ENCODE measurements at places on chromosomes 11 and 22.

GRCh38 chr11:134531327-134532130 is 119.5 kb upstream of the B3GAT1 start:
- DNase-seq = no peak

DNA sequence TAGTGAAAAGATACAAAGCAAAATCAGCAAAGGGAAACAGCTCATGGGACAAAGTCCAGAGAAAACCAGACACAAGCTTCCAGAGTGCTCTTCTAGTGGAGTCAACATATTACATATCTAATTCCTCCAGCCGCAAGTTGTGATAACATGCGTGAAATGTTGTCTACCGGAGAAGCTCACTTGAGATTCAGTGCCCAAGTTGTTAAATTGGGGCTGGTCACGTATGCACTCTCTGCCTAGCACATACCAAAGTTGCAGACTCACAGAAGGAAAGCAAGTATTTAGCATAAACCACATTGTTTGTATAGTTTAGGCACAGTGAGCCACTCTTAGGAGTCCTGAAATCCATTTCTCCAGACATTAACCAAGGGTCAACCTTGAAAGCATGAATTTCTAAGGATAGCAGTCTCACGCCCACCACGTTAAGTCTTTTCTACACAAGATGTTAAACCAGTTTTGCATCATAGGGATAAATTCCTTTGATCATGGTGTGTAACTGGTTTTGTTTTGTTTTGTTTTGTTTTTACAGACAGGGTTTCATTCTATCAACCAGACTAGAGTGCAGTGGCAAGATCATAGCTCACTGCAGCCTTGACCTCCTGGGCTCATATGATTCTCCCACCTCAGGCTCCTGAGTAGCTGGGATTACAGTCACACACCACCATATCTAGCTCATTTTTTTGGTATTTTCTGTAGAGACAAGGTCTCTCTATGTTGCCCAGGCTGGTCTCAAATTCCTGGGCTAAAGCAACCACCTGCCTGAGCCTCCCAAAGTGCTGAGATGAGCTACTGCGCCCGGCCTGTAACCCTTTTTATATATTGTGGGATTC is 39.5 kb upstream of the EP300 start:
- no peak for DNase-seq

- no peak for DNase-seq
Observed at GRCh38 chr22:26762503-26763472, 105.4 kb downstream of the MIAT start.

DNA sequence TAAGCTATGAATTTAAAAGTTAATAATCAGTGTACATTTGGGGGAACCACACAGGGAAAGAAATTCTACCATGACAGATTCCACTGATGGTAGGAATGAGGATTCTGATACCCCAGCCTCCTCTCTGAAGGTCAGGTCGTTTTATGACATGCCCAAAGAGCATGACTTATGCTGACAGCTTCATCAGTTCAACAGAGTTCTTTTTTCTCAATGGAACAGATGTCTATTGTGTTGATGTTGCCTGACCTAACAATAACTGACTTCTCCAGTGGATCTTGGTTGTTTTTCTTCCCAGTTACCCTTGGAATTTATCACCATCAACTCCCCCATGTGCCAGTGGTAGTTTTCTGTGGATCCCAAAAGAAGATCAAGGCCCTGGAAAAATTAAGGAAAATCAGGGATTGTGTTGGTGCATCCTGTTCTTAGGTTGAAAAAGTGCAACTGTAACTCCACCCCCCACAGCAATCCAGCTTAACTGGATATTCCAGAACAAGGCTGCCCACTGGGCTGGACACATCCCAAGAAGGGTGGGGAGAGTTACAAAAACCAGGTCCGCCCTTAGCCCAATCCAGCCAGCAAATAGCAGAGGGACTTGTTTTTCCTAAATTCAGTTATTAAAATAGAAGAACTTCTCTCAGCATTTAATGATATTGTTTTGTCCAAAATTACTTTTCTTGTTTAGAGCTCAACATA is 31.5 kb upstream of the CAT start:
- DNase-seq = no peak

DNA sequence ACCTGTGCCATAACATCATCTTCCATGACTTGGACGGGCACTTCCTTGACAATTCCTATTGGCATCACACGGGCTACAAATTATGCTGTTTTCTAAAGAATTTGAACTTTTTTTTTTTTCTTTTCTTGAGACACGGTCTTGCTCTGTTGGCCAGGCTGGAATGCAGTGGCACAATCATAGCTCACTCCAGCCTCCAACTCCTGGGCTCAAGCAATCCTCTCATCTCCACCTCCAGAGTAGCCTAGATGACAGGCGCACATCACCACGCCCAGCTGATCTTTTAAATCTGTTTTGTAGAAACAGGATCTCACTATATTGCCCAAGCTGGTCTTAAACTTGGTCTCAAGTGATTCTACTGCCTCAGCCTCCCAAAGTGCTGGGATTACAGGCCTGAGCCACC is 3.3 kb upstream of the CRYBB3 start:
- DNase-seq = no peak

GRCh38 chr11:110710628-110711381 is 1.4 kb downstream of the ARHGAP20 start:
- no peak for DNase-seq

- DNase-seq = no peak
Observed at GRCh38 chr11:16900491-16900890, 113.7 kb downstream of the PLEKHA7 start.

DNA sequence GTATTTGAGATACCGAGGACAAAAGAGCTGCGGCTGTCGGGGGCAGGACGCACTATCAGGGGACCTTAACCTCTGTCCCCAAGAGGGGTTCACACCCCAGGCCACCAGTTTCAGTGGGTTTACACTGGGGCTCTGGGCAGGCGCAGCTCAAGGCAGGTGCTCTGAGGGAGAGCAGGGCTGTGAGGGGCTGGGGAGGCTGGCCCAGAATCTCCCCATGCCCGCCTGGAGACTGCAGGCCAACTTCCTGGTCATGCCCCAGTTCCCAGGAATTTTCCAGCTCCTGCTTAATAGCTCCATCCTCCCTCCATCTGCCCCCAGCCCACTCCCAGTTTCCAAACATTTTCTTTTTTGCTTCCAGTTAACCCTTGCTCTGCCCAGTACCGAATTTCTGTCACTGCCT is 7.6 kb upstream of the PGA3 start:
- no peak for DNase-seq
